ENCODE measurements at places on chromosomes 4 and X.
A peak's percentile ranks its signal among the peaks of the same experiment; 100 is the strongest.

GRCh38 chr4:122669911-122670738 is 49.3 kb upstream of the IL21 start:
- DNase-seq = no peak

- peak; percentile 7 for DNase-seq
These were observed 530.8 kb downstream of the GRXCR1 start for GRCh38 chr4:43423276-43423675.

DNA sequence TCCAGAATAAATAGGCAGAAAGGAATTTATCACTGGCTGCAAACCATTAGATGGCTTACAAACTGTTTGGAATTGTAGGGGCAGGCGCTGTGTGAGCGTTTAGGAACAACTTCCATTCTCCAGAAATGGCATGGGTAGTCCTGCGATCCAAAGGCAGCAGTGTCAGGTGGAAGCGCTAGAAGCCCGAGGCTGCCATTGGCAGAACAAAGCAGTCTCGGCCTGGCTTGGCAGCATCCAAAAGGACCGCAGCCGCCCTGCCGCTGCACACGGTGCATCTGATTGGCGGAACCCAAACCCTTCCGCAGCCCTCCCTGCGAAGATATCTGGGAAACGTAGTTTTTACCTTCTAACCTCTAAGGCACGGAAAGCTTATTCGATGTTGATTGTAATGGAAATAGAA is 23.6 kb upstream of the YTHDC1 start:
- DNase-seq = no peak

DNA sequence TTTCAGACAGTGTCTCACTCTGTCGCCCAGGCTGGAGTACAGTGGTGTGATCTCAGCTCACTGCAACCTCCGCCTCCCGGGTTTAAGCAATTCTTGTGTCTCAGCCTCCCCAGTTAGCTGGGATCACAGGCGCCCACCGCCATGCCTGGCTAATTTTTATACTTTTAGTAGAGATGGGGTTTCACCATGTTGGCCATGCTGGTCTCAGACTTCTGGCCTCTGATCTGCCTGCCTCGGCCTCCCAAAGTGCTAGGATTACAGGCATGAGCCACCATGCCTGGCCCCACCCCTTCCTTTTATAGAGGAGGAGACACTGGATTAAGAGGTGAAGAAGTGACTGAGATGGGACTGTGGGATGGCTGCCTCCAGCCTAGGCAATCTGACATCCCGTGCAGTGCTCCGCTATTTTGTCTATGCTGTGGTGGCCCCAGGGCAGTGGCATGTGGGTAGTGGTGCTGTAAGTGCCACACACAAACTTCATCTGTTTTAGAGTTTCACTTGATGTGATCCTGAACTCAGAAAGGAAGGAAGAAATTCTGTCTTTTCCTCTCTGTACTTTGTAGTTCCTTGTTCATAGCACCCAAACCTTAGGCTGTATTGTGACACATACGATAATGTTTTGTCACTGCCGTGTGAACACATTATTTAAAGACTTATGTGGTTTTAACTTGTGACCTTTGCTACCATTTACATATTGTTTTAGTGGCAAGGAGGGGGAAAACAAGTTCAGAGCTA is 48.9 kb downstream of the FNIP2 start:
- DNase-seq = no peak

- no peak for DNase-seq
These were observed 92.2 kb upstream of the TRIM2 start for GRCh38 chr4:153112041-153112441.

- no peak for DNase-seq
These were observed 44.6 kb upstream of the VEGFC start for GRCh38 chr4:176837169-176837895.

GRCh38 chr4:113106108-113106507 is 56.7 kb downstream of the ANK2 start:
- peak; percentile 41 for DNase-seq

- DNase-seq = no peak
These were observed 74.4 kb downstream of the PDLIM5 start for GRCh38 chr4:94525993-94526728.

DNA sequence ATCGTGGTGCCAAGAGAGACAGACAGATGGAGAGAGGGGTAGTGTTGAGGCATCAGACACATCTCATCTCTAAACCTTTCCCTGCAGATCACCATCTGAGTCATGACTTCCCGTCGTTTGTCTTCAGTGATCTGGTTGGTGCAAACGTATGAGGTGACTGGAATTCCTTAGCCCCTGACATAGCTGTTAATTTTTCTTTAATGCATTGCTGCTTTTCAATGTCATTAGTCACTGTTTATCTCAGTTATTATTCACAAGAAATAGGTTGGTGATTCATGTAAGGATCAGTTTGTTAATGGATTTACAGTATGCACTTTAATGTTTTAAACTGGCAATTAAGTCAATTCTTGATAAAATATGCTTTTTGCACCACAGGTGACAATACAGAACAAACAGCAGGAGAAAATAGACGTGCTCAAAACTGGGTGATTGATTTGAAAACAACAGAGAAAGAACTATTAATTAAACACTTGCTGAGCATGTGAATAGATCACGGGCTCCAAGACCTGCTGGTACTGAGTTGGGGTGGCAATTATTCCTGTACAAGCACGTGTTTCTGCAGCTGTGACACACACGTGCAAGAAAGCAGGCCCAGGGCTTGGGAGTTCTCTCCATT is 1.3 kb upstream of the TMEM154 start:
- DNase-seq = no peak

DNA sequence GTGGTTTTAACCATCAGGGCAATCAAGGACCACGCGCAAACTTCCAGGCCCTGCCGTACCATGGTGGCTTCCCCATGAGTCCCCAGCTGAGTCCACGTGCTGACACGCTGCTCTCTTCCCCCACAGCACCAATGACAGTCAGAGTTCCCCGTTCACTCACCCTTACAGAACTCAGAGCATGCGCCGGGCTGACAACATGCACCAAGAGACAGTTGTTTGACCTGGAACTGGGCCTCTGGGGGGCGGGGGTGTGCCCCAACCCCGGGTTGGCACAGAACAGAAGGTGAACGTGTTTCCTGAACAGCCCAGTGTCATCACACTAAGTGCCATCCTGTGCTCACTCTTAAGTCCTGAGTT is 29.4 kb downstream of the IRF2 start:
- no peak for DNase-seq

GRCh38 chr4:73053974-73054480 is 15.5 kb downstream of the COX18 start:
- no peak for DNase-seq

GRCh38 chr4:159016593-159017024 is 86.3 kb upstream of the RAPGEF2 start:
- DNase-seq = no peak

Measured in NCI-H446 treated with DMSO at 0.1 percent for 48 hours (cell line).